ENCODE measurements at places on chromosomes 1 and 21.

- no peak for DNase-seq
These were observed 66.4 kb upstream of the CCDC190 start for GRCh38 chr1:162927421-162927820.

GRCh38 chr1:179137617-179138255 lies 55.9 kb downstream of the TOR3A start:
- DNase-seq, result no peak

- DNase-seq, result no peak
These were observed 349.7 kb upstream of the ESRRG start for GRCh38 chr1:217072926-217073325.

- no peak for DNase-seq
These were observed 42.2 kb downstream of the SPATA17 start for GRCh38 chr1:217673387-217673786.

GRCh38 chr21:24045775-24046215 lies 1561.5 kb downstream of the MRPL39 start:
- peak; percentile 67 for DNase-seq

DNA sequence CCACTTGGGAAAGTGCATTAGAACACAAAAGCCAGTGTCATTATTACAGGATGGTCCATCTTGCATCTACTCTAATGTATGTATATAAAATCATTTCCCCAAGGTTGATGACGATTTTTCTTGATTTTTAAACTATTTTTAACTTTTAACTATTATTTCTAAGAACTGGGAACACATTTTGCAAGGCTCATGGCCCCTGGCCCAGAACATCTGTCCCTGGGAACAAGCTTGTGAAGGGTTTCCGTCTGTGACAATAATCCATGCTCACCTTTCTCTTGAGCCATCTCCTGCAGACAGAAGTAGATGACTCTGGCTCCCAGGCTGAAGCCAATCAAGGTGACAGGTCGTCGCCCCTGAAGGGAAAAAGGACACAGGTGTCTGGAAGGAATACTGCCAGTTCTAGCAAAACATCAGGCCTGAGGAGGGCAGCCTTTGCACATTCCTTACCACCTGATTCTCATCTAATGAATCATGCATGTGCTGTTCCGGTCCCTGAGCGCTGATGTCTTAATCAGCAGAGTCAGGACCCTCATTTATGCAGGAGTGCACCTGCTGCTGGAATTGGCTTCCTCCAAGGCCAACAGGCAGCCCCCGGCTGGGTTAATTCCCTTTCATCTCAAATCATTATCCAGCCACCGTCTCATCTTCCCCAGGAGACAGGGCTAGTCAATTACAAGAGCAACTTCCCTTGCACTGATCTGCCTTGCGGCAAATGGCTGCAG lies 62.5 kb downstream of the TMCO4 start:
- DNase-seq, result peak; percentile 26

GRCh38 chr1:167520711-167521206 lies 2.4 kb upstream of the CD247 start:
- DNase-seq, result no peak

DNA sequence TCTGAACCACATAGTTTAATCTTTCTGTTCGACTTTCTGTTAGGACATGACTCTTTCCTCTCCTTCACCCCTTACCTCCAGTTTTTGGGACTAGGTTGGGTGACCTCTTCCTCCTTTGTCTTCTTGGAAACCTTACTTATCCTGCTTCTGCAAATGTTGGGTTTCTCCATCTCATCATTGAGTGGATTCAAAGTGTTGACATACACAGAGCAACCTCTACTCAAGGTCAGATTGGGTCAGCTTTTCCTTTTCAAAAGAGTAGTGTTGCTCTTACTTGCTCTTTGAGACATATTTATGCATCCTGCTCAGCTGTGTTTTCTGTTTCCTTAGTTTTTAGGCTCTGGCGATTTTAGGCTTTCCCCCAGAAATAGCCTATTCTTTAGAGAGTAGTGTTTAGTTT lies 3.7 kb downstream of the CAMTA1 start:
- DNase-seq, result no peak

- no peak for DNase-seq
These were observed 1401.7 kb downstream of the NCAM2 start for GRCh38 chr21:22399681-22400514.

- no peak for DNase-seq
These were observed 22.5 kb downstream of the CHD5 start for GRCh38 chr1:6157528-6158174.

GRCh38 chr1:21020151-21020550 lies 156.5 kb downstream of the EIF4G3 start:
- peak; percentile 31 for DNase-seq

GRCh38 chr1:84170171-84170570 lies 26.1 kb downstream of the PRKACB start:
- no peak for DNase-seq

- no peak for DNase-seq
These were observed 154.6 kb downstream of the VAV3 start for GRCh38 chr1:107810291-107810951.

DNA sequence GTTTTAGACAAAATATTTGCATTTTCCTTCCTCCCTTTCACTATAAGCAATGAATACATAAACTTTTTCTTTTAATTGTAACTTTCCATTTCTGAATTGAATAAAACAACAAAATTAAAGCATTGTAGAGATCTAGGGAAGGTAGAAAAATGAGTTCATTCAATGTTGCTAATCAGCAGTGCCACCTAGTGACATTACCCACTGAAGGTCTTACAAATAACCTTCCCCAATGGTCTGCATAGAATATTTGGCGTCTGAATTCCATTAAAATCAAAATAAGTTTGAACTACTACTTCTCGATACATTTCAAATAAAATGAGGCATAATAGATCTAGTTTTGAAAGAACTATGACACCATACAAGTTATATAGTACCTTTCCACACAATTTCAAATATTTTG lies 19.6 kb downstream of the FH start:
- peak; percentile 36 for DNase-seq

DNA sequence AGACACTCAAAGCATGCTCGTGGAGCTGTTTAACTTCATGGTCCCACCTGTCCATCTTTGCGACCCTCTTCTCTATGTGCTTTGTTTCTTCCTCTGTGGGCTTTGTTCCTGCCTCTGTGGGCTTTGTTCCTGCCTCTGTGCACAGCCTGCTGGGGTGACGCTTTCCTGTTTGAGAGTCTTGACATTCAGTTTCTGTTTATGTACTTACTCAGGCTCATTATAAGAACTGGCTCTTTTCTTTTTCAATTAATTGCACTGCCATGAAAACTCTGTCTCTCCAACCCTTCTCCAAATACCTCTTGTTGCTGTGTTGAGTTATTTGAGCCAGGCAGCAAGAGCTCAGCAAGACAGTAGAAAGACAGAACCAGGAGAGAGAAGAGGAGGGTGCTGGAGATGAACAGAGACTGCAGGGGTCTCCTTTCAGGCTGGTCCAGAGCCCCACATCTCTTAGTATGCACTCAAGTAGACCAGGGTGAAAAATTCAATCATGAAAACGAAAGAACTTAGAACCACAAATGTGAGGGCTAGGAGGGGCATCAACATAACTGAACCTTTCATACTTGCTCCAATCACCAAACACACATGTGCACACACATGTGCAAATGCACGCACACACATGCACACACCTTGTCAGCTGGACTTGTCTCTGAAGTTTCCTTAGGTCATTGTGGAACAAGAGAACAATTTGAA lies 88.3 kb upstream of the SGIP1 start:
- DNase-seq, result no peak

DNA sequence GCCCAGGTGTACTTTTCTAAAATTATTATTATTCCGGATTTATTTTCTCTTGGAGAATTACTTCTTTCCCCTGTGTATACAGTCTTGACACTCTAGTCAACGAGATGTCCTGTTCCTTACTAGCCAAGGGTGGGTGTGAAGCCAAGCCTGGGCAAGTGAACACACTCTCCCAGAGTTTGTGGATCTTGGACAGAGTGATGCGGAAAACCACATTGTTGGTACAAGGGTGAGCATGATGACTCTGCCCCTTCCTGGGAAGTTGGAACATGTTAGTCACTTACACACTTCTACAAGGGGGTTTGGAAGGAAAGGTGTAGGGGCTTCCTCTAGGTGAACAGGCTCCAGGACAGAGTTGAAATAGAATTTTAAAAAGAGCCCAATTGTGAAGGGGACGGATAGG lies 20.0 kb upstream of the RD3 start:
- DNase-seq, result no peak

DNA sequence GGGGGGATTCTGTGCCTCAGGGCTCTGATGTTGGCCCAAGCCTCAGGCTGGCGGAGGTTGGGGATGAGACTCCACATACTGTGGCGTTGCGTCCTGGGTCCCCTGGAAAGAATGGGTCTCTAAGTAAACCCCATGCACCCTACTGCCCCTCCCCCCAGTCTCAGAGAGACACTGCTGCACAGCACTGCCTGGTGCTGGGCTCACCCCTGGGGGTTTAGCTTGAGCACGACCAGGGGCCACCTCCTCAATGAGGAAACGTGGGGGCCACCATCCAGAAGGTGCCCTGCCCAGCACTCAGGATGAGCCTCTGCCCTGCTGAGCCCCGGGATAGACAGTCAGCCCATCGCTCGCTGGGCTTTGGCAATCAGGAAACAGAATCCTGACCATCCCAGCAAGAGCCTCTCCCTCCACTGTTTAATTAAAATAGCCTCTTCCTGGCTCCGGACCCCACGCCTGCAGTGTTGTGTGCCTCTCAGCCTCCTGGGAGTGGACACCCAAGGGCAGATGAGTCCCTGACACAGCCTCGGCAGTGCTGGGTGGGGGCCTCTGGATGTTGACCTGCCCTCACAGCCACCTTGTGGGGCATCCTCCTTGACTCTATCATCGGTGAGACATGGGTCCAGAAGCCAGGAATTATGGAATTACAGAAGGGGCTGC lies 3.5 kb upstream of the KRTAP10-4 start:
- no peak for DNase-seq

DNA sequence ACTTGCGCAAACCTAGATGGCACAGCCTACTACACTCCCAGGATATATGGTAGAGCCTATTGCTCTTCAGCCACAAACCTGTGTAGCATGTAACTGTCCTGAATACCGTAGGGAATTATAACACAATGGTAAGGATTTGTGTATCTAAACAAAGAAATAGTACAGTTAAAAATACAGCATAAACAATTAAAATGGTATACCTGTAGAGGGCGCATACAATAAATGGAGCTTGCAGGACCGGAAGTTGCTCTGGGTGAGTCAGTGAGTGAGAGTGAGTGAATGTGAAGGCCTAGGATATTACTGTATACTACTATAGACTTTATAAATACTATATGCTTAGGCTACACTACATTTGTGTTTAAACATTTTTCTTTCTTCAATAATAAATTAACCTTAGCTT lies 99.3 kb downstream of the PLD5 start:
- no peak for DNase-seq

DNA sequence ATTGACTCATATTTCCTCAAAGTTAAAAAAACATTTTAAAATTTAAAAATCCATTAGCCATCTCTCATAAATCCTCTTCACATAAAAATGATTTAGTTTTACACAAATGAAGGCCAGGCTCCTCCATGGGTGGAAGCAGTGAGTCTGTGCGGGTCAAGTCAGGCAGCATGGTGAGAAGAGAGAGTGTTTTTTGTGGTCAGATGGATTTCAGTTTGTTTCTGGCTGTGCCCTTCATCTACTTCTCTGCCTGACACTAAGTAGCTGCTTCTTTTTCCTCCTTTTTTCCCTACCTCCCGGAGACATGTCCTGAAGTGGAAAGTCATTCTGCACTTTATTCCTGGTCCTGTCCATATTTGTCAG lies 10.3 kb downstream of the PLA2G4A start:
- DNase-seq, result no peak

DNA sequence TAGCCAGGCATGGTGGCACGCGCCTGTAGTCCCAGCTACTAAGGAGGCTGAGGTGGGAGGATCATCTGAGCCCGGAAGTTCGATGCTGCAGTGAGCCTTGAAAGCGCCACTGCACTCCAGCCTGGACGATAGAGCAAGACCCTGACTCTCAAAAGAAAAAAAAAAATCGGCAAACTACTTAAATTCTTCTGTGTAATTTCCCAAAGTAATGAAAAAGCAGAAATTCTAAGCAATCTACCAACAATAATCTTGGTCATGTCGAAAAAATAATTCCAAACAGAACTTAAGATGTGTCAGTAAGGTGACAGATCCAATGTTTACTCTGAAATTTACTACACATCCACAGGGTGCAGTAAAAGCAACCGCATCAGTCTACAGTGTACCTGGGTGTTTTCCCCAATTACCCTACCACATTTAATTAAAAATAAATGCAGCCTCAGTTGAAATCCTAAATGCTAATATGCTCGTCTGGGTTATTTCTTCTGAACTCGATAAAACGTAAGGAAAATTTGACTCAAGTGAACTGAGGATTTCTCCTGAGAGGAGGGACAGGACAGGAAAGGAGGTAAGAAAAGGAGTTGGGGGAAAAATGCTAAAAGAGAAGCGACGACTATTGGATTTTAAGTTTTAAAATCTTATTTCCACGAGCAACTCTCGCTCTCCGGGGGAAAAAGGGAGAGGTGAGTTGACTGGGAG lies 801 bp downstream of the EPRS1 start:
- no peak for DNase-seq

GRCh38 chr1:118918940-118919259 lies 69.2 kb downstream of the TBX15 start:
- no peak for DNase-seq

GRCh38 chr1:59394706-59395425 lies 98.0 kb downstream of the FGGY start:
- no peak for DNase-seq

DNA sequence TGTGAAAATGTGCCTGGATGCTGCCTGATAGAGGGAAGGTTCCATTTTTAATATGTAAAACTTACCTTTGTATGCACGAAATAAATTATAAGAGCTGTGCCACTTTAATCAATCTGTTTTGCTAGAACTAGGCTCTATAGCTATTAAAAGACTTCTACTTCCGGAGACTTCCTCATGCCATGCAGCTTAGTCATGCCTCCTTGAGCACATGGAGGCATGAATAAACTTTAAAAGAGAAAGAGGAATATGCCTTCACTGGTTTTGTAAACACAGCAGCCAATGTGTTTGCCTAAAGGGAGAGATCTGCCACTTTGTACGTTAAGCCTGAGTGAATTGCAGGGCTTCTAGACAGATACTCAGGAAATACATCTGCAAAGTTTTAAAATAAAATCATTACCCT lies 604.6 kb downstream of the LRRIQ3 start:
- peak; percentile 78 for DNase-seq

Data from fibroblast of skin of abdomen (primary cell).